Cardiac muscle cell (in vitro differentiated cells and primary cell): ENCODE measurements at places on chromosomes 13 and 19. TPM values are rescaled to one million over a fixed set of nuclear protein-coding genes. Genes with fewer than 3 reads are reported as not detected.

The GAS6 gene
- total RNA-seq: 109 and 112 TPM in 2 replicates

The SLC7A1 gene
- total RNA-seq: 13.6 and 15.7 TPM in 2 replicates

The CEACAM20 gene
- not detected in 2 replicates for total RNA-seq

The DNAJC3 gene
- total RNA-seq: 13.6 and 19.8 TPM in 2 replicates

The SSBP4 gene
- 154 and 180 TPM in 2 replicates for total RNA-seq

The MAMSTR gene
- total RNA-seq: 3.5 and 4.7 TPM in 2 replicates

The ZNF229 gene
- total RNA-seq: 3.9 and 6.6 TPM in 2 replicates
